ENCODE measurements at places on chromosomes 7 and 10.

DNA sequence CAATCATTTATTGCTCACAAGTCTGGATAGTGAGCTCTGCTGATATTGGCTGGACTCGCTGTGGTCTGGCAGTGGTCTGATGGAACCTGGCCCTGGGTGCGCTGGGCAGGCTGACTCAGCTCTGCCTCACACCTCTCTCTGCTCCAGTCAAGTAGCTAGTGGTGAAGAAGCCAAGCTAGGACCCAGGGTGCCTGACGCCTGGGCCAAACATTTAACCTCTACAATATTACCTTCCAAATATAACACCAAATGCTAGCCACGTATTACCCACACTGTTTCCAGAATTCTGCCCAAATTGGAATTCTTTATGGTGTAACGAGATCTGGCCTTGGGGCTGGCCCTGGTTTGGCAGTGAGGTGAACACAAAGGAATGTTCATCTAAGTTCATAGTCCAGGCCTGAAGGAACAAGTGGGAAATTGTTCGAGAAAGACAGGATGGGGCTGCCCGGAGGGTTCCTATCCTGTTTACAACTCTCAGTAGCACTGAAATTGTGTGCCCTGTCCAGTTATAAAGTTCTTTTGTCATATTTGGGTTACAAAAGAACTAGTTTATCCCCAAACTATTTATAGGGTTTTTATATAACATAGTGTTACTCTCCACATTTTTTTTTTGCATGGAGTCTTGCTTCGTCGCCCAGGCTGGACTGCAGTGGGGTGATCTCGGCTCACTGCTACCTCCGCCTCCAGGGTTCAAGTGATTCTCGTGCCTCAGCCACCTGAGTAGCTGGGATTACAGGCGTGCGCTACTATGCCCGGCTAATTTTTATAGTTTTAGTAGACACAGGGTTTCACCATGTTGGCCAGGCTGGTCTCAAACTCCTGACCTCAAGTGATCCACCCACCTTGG is 16.3 kb downstream of the OR2AE1 start:
- DNase-seq, result no peak

- no peak for DNase-seq
Observed at GRCh38 chr7:101783381-101784181, 33.8 kb upstream of the CUX1 start.

DNA sequence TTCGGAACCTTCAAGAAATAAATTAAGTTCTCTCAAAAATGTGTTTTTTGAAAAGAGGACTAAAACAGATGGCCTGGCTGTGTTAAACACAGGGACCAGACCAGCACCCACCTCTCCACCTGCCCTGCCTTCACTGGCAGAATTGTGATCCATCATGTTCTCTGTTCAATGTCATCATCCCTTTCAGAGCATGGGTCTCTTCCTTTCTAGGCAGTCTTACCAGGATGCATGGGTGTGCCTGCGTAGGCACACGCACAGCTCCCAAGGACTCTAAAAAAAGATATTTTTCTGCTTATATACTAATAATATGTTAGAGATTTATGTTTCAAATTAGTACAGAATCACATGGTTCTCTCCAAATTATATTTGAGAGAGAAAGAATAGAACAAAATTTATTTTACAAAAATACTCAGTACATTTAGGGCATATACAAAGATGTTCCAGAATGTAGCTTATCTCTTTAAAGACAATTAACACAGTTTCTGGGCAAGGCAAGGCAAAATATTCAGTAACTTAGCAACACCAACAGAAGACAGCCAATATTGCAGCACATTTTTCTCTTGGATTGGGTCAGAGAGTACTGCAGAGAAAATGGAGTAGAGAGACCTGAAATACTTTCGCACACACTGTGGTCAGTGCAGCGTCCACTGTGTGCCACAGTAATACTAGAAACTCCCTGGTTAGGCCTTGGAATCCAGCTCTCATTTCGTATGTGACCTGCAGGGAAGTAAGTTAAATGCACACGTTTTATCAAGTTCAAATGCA is 52.8 kb downstream of the EGFR start:
- DNase-seq, result no peak

- no peak for DNase-seq
Observed at GRCh38 chr7:156907656-156908055, 14.7 kb upstream of the LMBR1 start.

- no peak for DNase-seq
Observed at GRCh38 chr7:3497796-3498195, 196.7 kb downstream of the SDK1 start.

- no peak for DNase-seq
Observed at GRCh38 chr7:21671859-21672258, 129.0 kb downstream of the DNAH11 start.

- no peak for DNase-seq
Observed at GRCh38 chr7:134778941-134779740, at the start of gene CALD1. Gene CALD1 (plus strand): TSS chr7:134779634. CDS start chr7:134867734, 88,100 bp downstream.

- DNase-seq, result no peak
Observed at GRCh38 chr10:78749898-78750297, 318.9 kb upstream of the ZMIZ1 start.

DNA sequence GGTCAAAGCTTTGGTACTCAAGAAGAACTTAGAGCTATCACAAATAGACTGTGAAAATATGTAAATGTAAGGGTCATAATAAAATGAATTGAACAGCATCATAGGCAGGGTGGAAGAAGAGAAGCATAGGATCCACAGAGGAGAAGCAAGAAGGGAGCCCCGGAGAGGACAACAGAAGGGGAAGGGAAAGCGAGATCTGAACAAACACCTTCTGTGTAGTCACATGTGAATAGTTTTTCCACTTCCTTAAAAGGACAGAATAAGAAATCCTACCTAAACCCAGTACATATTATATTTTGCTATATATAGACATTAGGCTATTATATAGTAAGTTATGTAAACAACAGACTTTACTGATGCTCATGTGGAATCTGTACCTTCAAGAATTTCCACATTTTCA is 160.2 kb downstream of the DKK1 start:
- no peak for DNase-seq

DNA sequence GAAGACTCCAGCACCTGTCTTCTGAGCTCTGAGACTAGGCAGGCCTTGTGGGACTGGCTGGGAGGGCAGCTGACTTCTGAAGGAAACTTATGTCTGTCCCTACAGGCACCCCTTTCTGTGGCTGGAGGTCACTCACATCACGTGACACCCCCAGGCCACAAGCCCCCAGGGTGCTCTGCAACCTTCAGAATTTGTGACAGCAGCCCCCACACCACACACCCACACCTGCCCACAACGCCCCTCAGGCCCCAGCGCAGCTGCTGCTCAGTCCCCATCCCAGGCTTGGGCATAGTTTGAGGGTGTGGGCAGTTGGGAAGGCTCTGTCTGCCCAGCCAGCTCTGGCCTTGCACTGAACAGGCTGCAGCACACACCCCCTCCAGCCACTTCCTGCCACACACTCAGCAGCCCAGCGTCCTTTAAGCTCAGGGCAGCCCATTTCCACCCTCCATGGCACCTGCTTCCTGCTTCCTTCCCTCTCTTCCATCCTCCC is 80.0 kb upstream of the UNC5B start:
- DNase-seq, result no peak

DNA sequence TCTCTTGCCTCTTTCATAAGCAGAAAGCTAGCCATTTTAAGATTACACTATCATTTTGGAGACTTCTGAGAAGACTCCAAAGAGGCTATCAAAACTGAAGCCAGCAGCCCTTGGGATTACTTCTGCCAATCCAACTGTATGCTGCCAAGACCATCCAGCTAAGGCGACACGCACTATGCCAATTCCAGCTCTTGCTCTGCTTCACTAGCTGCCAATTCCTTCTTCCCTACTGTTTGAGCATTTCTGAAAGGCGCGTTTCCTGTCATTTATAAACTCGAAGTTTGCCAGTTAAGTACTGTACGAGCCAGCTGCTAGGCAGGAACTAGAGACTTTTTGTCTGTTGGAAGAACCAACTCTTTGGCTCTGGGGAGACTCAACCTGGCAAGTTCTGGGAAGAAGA is 36.5 kb downstream of the MALSU1 start:
- DNase-seq, result no peak

DNA sequence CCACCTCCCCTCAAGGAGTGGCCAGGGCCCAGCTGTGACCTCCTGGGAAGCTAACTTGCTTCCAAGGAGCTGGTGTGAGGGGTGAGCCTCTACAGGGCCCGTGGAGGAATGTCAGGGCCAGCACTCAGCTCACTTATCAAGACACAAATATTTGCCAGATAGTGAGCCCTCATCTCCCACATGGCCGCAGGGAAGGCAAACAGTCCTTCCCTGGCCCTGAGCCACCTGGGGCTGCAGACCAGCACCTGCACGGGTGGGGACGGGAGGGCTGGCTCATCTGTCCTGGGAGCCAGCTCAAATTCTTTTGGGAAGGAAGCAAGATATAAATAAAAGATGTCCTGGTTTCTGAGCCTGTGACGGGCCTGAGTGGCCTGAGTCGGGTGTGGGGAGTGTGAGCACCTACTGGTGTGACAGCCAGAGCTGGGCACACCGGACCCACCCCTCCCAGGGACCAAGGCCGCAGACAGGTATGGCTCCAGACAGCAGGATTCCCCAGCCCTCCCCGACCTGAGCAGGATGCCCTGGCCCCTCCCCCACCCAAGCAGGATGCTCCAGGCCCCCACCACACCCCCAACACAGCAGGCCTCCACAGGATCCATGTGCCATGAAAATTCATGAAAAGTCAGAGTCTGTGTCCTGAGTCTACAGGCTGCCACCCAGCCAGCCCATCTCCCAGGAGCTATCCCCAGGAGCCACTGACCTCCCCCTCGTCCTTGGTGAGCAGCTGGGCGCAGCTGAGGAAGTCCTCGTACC is 148.0 kb downstream of the MAPK8 start:
- no peak for DNase-seq

DNA sequence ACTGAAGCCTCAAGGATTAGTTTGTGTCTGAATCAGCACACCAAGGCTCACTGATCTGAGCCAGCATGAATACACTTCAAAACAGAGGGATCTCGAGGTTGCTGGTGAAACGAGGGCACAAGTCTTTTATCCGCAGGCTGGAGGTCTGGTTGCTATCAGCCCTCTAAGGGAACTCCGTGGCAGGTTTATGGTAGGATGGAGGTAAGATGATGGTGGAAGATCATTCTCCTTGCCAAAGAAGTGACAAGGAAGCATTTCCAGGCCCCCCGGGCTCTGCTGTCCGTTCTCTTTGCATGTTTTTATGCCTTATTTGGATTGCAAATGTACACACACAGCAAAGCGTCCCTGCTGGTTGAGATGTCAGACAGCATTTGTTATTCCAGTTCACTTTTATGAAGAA is 268.3 kb downstream of the ARHGAP12 start:
- no peak for DNase-seq

- no peak for DNase-seq
Observed at GRCh38 chr10:25263931-25264330, 89.1 kb downstream of the GPR158 start.

GRCh38 chr7:17988858-17989257 is 38.8 kb downstream of the PRPS1L1 start:
- no peak for DNase-seq

GRCh38 chr7:75870557-75871161 is 8.2 kb upstream of the RHBDD2 start:
- no peak for DNase-seq

GRCh38 chr10:49560526-49560925 is 21.6 kb upstream of the ERCC6 start:
- no peak for DNase-seq

- DNase-seq, result no peak
Observed at GRCh38 chr7:31688996-31689395, 2.0 kb downstream of the PPP1R17 start.

GRCh38 chr10:8731121-8732095 is 676.9 kb downstream of the GATA3 start:
- DNase-seq, result no peak
